CD4-positive, alpha-beta T cell treated with Interleukin-4 for 1 hour (primary cell): ENCODE measurements at places on chromosomes 2 and 18.

- no peak for DNase-seq
These were observed 836.1 kb upstream of the ZEB2 start for GRCh38 chr2:145356056-145356455.

DNA sequence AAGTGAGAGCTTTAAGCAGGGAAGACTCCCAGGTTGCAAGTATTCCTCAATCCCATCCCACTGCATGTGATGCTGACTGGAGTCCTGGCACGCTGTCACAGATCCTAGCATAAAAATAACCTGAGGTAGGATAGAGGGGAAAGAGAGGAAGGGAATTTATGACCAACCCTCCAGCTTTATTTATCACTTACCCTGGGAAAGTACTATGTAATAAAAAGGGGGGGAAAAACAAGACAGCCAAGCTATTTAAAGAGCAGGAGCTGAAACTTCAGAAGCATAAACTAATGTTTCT, 122.2 kb downstream of the SLC8A1 start:
- no peak for DNase-seq

DNA sequence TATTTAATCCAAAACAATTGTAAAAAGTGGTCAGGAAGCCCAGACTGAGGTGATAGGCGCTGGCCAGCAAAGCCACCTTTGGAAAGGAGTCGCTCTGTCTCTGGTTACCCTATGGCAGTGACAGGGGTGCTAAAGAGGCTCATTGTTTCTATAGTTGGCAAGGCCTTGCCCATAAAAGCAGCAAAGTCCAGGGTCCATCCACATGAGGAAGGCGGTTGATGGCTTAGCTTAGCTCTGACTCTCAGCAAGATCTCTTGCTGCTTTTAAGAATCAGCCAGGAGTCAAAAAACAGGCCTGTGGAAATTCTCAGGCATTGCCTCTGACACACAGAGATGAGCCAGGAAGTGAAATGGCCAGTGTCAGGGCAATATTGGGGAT, 57.8 kb upstream of the CYP26B1 start:
- no peak for DNase-seq

GRCh38 chr18:42578792-42579191, 536.7 kb downstream of the RIT2 start:
- no peak for DNase-seq

- no peak for DNase-seq
These were observed 44.5 kb downstream of the TMEM131 start for GRCh38 chr2:97951155-97951680.

GRCh38 chr2:205715831-205716525, 33.7 kb downstream of the NRP2 start:
- DNase-seq, result no peak

GRCh38 chr18:6782861-6783260, 53.3 kb downstream of the ARHGAP28 start:
- no peak for DNase-seq

GRCh38 chr2:113705982-113706523, 50.4 kb downstream of the SLC35F5 start:
- no peak for DNase-seq

GRCh38 chr2:54556621-54557121, 100.5 kb downstream of the SPTBN1 start:
- DNase-seq, result no peak

DNA sequence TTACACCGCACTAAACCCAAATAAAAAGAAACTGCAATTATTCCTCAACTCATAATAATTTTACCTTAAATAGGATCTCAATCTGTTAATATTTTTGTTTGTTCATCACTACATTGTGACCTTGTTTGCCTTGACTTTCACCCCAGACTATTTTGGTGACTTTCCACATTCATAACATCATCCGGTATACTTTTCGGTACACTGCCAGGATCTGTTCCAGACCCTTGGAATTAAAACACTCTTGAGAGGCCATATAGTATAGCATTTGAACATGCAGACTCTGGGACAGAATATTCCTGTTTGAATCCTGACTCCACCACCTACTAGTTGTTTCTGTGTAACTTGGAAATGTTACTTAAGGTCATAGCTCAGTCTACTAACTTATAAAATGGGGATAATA, 577.4 kb downstream of the METTL4 start:
- no peak for DNase-seq

- DNase-seq, result peak; percentile 24
These were observed 122.3 kb upstream of the FHL2 start for GRCh38 chr2:105521176-105521575.

GRCh38 chr2:38598991-38599295, 3.8 kb downstream of the HNRNPLL start:
- no peak for DNase-seq

DNA sequence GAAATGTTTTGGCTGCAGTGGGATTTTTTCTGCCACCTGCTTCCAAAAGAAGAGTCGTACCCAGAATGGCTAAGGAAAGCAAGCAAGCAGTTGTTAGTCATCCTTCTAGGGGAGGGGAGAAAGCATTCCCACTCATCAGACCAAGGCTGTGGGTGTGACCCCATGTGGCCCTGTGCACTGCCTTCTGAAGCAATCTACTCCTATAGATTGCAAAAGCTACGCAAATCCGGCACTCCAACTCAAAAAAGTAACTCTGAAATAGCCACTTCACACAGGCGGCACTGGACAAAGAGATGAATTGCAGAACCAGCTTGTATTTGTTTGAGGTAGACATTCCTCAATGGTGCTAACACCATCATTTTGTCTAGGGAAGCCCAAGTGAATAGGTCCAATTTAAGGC, 44.3 kb downstream of the ST3GAL5 start:
- no peak for DNase-seq

- no peak for DNase-seq
These were observed 81.1 kb upstream of the TAF1B start for GRCh38 chr2:9762164-9762563.

GRCh38 chr2:223644136-223644535, 42.0 kb upstream of the SCG2 start:
- DNase-seq, result no peak

DNA sequence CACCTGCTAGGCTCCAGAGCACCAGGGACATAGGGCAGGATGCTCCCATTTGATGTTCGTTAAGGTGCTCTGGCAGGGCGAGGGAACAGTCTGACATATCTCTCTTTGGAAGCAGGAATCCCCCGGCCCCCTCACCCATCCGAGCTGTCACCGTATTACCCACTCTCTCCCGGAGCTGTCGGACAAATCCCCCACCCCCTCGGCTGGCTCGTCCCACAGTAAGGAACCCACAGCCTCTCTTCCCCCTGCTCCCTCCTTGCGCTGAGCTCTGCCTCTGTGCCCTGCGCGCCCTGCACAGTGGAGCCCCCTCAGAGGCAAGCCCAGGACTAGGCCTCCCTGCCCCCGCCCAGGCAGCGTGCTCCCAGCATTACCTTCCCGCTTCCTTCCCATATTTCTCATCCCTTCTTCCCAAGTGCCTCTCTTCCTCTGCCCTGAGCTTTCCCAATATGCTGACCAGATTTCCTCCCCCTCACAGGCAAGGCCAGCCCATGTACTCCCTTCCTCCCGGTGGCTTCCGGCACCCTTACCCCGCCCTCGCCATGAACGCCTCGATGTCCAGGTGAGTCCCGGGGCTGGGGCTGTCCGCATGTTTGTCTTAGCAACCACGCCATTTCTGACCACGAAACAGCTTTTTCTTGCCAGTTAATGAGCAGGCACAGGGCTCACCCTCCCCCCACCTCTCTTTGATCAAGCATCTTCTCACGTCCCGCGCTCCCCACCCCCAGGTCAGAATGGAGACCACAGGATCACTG, 23.8 kb downstream of the TGOLN2 start:
- DNase-seq, result no peak

DNA sequence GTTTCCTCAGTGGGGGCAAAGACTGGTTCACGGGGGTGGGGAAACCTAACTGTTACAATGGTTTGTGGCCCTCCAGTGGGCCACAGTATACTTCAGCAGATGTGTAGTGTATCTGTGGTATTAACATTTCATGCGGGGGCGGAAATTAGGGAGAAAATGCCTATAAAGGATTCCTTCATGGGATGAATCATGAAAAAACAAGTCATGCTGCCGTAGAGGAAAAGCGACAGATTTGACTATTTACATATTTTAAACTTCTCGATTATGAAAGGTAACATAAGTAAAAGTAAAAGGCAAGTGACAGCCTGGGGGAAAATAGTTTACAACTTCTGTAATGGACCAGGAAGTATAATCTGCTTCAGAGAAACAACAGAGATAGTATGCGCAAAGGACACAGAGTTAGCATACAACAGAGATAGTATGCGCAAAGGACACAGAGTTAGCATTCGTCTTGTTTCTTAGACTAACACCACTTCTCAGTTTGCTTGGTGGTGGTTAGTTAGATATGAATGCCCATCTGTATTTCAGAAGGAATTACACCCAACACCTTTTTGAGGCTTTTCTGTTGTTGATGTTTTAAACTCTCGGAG, 41.1 kb downstream of the MRPS9 start:
- no peak for DNase-seq

- no peak for DNase-seq
These were observed 863 bp downstream of the ECEL1 start for GRCh38 chr2:232486558-232487384.

DNA sequence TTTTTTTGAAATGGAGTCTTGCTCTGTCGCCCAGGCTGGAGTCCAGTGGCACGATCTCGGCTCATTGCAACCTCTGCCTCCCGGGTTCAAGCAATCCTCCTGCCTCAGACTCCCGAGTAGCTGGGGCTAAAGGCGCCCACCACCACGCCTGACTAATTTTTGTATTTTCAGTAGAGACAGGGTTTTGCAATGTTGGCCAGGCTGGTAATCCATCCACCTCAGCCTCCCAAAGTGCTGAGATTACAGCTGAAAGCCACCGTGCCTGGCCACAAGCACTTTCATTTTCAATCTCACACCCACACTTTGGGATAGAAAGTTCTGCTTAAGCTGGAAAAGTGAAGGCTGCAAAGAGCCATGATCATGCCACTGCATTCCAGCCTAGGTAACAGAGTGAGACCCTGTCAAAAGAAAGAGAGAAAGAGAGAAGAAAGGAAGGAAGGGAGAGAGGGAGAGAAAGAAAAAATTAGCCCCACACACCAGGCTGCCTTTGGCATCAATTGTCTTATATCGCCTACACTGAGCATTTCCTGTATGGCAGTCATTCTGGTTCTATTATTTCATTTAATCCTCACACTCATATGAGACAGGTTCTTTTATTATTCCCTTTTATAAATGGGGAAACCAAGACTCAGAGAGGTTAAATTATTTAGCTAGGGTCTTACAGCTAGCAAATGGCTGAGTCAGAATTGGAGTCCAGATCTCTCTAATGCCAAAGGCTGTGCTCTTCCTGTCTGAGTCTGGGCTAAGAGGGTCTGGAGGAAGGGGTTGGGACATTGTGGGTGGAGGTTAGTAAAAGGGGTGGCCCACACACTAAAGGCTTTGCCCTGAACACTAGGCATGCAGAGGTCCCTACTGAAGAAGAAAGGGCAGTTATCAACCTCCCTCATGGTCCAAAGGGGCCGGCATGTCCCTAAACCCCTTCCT, 37.9 kb upstream of the PKDCC start:
- no peak for DNase-seq

DNA sequence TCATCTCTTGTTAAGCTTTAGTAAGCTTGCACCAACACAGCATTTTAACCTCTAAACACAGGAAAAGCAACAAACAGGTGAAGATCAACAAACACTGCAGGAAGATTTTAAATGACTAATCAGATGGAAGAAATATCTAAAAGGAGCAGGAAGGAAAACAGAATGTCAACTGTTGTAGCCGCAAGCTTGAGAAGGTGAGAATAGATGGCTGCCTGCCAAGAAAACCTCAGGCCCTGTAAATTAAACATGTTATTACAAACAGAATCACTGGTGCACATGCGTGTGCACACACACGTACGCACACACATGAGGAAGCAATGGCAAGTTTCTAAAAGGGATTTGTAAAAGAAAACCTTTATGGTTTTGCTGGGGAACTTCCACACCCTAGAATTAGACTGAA, 257.8 kb upstream of the GALNT5 start:
- no peak for DNase-seq

DNA sequence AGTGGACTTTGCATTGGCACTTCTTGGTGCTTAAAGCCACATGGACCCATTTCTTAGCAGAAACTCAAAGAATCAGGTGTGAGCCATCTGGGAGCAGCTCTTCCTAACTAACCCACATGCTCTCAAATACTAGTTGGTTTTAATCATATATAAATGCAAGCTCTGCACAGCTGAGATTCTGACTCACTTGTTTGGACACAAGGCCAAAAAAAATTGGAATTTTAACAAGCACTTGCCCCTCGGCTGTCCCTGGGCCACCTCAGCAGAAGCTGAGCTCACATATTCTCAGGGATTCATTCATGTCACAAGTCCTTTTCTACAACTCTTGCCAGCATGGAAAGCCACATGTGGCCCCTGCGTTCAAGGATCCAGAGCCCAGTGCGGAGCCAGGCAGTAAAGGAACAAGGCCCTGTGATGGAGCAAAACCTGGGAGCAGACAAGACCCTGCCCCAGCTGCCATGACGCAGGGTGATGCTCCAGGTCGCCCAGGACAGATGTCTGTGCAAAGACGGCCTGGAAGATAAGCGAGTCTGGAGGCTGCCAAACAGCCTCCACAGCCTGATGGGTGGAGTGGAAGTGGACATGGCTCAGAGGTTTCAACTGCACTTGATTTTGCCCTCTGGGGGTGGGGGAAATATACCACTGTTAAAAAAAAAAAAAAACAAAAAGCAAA, 266.5 kb downstream of the EIPR1 start:
- no peak for DNase-seq

DNA sequence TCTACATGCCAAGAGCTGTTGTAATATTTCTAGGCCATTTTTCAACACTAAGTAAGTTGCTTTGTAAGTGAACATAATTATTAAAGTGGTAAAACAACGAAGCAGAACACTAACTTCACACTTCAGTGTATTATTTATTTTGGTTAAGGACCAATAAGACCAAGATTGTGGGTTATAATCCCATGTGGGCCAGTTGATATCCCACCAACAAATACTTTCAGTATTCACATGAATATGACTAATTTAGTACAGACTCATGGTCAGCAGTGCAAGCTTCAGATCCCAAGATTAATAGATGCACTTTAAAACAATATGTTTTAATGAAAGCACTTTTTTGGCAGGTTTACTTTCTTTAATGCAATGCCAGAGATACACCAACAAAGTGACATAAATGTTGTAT, 154.3 kb downstream of the LCLAT1 start:
- DNase-seq, result no peak

DNA sequence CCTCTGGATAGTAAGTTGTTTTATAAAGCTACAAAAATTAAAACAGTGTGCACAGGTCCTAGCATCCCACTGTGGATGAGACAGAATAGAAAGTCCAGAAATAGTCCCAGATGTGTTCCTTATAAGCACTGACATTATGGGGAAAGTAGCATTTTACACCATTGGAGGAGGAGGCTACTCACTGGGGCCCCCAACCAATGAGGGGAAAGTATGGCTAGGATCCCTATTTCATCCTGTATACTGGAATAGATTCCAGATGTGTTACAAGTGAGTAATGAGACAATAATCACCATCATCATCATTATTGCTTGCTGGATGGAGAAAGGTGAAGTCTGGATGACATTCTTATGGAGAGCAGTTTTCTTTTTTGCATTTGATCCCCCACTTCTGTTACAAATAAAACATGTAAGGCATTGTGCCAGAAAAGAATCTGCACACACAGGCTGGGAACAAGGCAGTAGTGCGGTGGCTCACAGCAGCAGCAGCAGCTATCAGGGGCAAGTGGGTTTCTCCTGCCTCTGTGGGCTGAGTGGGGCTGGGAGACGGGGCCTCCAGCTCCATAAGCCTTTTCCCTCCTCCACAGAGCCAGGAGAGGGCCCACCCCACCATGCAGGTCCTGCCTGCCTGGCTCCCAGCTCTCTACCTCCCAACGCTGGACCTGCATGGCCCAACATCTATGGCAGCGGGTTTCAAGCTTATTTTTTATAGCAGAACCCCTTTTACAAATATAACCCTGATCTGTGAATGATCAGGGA, 5.0 kb downstream of the ARID5A start:
- no peak for DNase-seq

- DNase-seq, result no peak
These were observed 653.0 kb upstream of the SLC39A10 start for GRCh38 chr2:195003881-195004471.
